Neuronal stem cell (in vitro differentiated cells): ENCODE measurements at places on chromosomes 2 and 18.
A peak's percentile ranks its signal among the peaks of the same experiment; 100 is the strongest.

GRCh38 chr18:48455555-48456478, 46.6 kb upstream of the ZBTB7C start:
- DNase-seq = no peak

- no peak for DNase-seq
These were observed at the start of gene ALPG for GRCh38 chr2:232406556-232407310. TSS of gene ALPG (plus strand) at chr2:232406844. CDS start at chr2:232406895, 51 bp downstream.

DNA sequence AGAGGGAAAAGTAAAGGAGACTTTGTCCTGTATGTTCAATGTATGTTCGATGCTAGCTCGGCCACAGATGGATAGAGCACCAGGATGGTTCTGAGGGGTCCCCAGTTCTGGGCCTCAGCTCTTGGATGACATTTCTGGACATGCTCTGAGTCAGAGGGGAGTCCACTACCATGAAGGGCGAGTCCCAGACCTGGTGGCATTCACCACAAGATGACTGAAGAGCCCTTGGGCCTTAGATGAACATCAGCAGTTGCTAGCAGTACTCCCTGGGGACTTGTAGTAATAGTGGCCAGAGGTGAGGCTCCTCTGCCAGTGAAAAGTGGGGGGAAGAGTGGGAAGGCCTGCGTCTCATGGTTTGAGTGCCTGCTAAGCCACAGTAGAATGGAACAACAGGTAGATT, 109.5 kb downstream of the GRB14 start:
- DNase-seq = no peak

- DNase-seq = no peak
These were observed 134.0 kb downstream of the HDAC4 start for GRCh38 chr2:239266779-239267287.

GRCh38 chr2:151862700-151863099, 34.5 kb upstream of the ARL5A start:
- DNase-seq = no peak

- no peak for DNase-seq
These were observed 3.2 kb downstream of the STK17B start for GRCh38 chr2:196168181-196168580.

- DNase-seq = peak; percentile 65
These were observed 48.6 kb downstream of the RPIA start for GRCh38 chr2:88739985-88740600.
